ENCODE measurements at places on chromosomes 7 and 10.

DNA sequence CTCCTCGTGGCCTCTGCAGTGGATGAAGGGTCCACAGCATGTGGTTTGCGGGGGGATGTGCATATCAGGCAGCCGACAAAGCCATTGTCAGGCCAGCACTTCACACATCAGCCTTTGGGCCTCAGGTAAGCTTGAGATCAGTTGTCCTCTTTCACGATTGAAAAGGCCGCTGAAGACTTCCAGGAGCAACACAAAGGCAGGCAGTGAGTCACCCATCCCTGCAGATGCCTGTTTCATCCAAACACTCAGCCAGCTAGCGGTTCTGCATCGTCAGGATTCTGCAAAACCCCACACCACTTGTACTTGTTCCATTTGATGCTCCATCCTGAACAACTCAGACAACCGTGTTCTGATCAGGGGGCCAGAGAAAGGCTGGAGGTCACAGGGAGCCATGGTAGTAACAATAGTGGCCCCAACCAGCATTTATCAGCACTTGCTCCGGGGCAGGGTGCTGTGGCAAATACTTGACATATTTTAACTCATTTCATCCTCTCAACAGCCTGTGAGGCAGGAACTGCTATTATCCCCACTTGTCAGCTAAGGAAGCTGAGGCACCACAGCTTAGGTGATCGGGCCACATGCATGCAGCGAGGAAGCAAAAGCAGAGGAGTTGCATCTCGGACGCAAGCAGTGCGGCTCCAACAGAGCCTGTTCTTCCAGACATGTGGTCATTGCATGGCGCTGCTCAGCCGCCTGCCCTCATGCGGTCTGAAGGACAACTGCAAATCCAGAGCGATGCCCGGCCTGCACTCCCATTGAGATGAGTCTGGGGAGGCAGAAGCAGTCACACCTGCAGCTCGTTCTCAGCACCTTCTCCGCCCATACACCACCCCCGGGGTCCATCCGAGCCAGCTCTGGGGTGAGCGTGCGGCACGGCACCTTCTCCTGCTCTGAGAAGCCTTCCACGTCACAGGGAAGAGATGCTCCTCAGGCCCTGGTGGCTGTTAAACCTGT, 144.9 kb downstream of the PAXIP1 start:
- DNase-seq: no peak

- DNase-seq: no peak
These were observed 65.3 kb upstream of the SLF2 start for GRCh38 chr10:100847440-100847839.

GRCh38 chr7:22663357-22663718, 63.7 kb upstream of the IL6 start:
- DNase-seq: no peak

DNA sequence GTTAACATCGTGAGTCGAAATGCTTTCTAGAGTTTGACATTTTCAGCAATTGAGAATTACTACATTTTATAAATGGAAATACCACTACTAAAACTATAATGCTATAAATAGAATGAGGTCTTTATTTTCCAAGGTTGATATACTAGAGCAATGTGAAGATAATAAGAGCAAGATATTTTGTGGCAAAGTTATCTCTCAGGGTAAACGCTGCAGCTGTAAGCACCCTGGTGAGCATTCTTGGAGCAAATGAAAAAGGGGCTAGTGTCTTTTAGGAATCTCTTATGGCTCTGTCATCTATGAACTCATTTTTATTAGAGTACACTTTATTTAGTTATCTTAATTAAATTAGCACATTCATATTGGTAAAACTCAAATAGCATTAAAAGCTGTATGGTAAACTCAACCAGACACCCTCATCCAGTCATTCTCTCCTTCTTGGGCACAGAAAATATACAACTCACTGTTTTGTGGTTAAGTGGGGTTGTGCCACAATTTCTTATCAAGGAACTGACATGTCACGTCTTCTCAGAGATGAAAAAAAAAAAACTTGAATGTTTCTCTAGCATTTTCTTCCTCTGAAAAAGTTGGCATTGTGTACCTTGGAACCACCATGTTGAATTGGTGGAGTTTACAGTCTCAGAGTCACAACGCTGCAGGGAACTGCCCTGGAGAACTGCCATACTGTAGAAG, 289.5 kb upstream of the PFKP start:
- no peak for DNase-seq

DNA sequence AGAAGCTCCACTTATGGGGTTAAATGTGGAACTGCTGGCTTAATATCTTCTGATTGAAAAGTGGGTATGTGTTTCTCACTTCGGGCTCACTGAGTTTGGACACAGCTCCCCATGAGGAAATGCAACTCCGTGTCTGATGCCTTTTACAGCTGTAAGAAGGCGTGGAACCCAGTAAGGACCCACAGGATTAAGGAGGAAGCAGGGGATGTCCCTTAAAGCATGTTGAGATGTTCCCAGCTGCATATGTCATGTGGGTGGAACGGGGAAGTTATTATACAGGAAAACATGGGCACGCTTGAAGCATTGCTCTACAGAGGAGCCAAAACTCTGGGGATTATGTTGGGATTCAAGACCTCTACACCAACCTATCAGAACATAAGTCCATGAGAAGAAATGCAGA, 224.4 kb downstream of the NEBL start:
- no peak for DNase-seq

- DNase-seq: no peak
These were observed 189.7 kb upstream of the PPP1R3A start for GRCh38 chr7:114108510-114108909.

GRCh38 chr10:132457328-132458070, 60.5 kb downstream of the PWWP2B start:
- DNase-seq: no peak

DNA sequence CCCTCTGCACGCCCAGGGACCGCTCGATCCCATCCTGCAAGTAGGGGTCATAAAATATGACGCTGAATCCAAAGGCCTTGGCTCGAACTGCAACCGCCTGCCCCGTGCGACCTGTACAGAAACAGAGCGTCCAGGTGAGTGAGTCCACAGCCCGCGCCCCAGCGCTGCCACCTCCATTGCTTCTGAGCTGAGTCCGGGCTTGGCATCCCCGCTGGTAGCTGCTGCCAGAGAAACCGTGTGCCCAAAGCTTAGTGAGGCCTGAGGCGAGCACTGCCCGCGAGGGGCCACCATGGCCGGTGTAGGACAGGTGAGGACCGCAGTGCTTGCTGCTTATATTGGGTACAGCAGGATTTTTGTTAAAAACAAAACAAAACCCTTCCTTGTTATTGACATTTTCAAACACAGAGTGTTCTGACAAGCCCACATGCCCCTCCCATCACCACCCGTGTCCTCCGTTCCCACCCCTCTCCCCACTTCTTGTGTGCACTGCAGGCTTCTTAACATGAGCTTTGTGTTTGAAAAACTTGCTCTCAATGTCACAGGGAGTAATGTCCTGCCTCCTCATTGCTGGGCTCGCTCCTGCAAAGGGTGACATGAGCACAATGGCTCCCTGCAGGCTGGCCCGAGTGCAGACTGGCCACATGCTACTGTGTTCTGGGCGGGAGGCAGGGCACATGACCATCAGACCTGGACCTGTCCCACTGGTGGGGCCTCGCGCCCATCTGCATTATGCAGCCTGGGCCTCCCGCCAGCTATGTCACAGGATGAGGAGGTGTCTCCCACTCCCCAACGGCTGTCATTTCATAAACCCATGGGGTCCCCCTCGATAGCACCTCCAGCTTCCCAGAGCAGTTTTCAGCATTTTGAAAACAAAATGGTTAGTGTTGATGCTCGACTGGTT, 52.9 kb downstream of the ZRANB1 start:
- DNase-seq: peak; percentile 15

- DNase-seq: no peak
These were observed 8.1 kb upstream of the GPR85 start for GRCh38 chr7:113094517-113095249.

DNA sequence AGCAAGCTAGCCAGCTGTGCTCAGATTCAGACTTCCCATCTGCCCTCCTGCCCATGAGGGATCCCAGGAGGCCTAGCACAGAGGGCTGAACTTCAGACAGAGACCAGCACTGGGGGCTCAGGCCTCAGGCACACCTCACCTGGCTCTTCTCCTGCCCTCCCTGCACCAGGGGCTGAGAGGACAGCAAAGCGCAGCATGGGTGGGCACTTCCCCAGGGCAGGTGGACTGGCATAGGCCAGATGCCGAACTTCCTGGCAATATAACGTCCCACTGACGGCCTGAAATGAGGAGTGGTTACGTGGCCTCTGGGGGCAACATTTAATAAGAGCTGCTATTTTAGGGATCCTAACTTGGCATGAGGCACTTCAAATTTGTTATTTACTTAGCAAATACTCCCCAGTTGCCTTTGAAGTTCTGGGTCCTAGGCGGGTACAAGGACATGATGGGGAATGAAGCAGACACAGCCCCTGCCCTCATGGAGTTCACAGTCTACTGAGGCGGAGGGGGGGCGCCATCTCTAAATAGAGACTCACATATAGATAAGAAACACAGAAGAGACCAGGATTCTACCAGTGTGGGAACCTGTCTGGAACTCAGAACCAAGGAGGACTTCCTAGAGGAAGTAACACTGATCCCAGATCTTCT, 101.8 kb upstream of the ZMIZ1 start:
- DNase-seq: no peak

GRCh38 chr7:6655636-6656385, 18.7 kb downstream of the ZNF316 start:
- no peak for DNase-seq

- DNase-seq: no peak
These were observed 491.1 kb upstream of the AKR1E2 start for GRCh38 chr10:4334871-4335270.

GRCh38 chr10:15817409-15818046, 42.8 kb downstream of the MINDY3 start:
- DNase-seq: no peak

GRCh38 chr7:94507462-94507861, 2.1 kb upstream of the CASD1 start:
- DNase-seq: no peak

GRCh38 chr7:130400120-130400572, 19.9 kb downstream of the CPA1 start:
- DNase-seq: no peak

GRCh38 chr10:115898242-115898641, 374.8 kb downstream of the GFRA1 start:
- DNase-seq: no peak

GRCh38 chr10:76089556-76090180, 658.2 kb downstream of the LRMDA start:
- DNase-seq: no peak

GRCh38 chr10:90418869-90419652, 438.8 kb downstream of the HTR7 start:
- no peak for DNase-seq

- DNase-seq: peak; percentile 12
These were observed 32.4 kb downstream of the GPRIN2 start for GRCh38 chr10:46523962-46524471.

- no peak for DNase-seq
These were observed 200.6 kb downstream of the PTPRN2 start for GRCh38 chr7:158386866-158387545.

DNA sequence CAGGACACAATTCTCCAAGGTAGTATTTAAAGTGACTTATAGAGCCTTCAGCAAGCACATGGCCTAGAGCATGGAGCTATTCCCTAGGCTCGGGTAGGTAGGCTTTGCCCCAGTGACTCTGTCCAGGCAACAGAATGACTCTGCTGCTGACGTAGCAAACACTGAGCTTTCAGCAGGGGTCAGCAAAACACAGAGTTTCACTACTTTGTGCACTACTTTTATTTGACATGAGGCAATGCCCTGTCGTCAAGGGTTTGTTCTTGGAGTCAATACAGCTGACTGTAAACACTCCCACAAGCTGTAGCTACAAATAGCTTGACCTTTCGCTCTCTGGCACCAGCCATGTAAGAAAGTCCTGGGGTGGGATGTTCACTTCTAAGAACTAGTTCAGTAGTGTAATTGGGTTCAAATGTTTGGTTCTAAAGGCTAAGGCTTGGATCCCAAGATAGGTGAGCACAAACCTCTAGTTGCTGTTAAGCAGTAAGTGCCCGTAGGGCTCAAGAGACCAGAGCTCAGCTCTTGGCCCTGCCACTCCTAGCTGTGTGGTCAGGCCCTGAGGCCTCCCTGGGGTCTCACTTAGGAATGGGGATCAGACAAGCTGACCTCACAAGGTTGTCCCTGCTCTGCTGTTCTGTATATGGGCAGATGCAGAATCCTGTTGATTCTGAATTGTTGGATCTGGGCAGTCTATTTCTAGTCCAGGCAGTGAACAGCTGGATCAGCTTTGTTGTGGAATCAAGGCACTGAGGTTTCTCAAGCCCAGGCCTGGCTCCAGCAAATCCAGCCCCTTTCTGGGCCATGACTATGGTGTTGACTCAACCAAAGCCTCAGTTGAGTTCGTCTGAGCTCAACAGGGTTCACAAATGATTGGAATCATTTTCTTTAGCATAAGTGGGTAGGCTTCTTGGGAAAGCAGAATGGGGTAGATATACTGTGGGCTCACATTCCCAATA, 10.7 kb downstream of the NODAL start:
- peak; percentile 44 for DNase-seq

GRCh38 chr7:139762886-139763285, 14.9 kb downstream of the HIPK2 start:
- DNase-seq: no peak

DNA sequence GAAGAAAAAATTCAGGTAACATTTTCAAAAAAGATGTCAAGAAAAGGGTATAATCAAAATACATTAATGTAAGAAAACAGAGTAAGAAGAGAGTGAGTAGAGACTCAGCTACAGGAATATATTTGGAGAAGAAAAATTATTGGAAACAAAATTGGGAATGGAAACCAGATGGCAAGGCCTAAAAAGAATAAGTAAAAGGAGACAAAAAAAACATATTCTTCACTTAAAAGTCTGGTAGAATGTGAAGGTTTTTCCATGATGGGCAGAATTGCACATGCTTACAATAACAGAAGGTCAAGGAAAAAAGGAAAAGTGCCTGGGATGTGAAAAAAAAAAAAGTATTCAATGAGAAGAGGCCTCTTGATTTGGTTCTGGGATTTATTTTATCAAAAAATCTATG, 1061.8 kb upstream of the LRRTM3 start:
- no peak for DNase-seq

All from left ventricle myocardium inferior (tissue), 1 donor.